ENCODE measurements at places on chromosomes 7 and 10.

DNA sequence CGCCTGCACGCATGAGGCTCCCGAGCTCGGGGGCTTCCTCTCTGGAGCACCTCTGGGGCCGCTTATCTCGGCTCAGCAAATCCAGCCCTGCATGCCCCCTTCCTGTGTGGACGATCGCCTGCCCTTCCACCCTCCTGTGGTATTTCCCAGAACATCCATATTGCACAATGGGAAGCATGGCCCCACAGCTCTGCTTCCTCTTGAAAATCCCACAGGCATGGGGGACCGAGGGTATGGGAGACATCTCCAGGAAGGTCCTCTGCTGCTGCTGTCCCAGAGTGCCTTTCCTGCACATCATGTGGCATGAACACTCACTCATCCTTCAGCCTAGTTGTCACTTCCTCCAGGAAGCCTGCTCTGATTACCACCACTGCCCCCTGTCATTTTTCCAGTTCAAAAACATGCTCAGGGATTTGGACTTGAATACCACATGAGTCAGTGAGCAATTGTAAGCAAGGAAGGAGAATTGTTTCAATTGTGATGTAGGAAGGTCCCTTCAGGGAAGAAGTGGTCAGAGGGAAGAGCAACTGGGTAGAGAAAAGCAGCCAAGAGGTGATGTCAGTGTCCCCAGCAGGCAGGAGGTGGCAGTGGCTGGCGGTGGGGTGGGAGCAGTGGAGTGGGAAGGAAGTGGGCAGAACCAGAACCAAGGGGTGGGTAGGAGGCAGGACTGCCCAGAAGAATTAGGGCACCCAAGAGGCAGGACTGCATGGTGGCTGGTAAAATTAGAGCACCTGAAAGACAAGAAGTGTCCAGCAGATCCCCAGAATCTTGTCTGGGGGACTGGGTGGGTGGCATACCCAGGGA, 67.5 kb upstream of the ZMIZ1 start:
- DNase-seq: no peak

GRCh38 chr7:132347858-132348257, 228.4 kb downstream of the PLXNA4 start:
- no peak for DNase-seq

GRCh38 chr10:4372601-4373000, 453.4 kb upstream of the AKR1E2 start:
- no peak for DNase-seq

DNA sequence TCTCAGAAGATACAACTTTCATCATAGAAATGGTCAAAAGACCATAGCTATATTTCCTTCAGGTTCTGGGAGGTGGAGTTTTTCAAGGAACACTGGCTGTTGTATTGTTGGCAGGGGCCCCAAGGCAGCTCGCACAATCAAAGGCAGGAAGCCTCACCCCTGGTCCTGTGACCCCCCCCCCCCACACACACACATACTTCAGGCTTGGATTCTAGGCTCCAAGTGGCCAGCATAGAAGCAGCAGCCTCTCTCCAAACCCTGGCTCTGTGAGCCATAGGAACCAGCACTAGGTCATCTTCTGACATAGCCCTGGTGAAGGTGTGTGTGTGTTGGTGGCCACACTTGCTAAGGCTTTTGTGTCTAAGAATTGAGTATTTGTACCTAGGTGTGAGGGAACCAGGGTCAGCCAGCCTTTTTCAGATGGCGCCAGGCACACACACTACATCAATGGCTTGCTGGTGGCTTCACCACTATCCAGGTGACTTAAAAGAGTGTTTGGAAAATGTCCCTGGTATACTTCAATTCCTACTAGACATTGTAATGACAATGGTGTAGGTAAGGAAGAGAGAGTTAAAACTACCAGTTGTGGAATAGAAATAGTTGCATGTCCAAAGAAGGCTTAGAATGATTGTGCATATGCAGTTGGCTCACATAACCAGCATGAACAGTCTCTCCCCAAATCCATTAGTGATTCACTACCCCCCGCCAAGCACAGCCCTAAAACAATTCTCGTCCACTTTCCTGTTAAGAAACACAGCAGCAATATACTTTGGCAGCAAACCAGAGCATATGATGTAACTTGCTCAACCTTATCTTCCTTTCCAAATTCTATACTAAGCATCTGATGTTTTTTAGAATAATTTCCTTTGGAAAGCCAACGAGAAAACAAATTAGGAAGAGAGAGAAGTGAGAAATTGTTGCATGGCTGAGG, 91.3 kb downstream of the AVL9 start:
- DNase-seq: no peak

DNA sequence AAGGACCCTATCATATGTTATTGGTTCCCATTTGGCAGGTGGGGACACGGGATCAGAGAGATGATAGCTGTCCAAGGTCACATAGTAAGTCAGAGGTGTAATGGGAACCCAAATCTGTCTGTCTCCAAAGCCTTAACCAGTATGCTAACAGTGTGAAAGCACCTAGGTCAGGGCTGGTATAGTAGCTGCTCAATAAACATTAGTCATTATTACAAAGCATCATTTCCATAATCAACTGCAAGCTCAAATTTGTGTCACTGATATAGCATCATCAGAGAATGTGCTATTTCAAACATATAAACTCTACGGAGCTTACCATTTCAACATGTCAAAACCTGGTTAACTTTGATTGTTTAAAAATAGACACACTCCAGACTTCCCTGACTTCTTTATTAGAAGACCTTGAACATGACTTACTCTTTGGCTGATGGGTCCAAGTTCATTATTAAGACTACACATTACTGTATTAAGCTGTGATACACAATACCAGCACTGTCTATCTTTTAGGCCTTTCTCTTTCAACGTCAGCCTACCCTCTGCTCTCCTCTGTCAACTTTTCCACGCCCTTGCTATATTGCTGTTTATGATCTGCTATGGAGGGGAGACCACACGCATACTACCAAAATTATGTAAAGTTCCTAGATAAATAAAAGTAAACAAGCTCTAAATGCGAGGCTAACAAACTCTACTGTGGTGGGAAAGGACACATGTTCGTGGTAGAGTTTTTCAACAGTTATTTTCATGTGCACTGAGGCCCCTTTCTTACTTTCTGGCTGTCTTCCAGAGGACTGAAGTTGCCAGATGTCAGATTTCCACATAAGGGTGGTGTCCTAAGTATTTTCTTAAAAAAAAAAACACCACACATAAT, 33.6 kb downstream of the DNMBP start:
- no peak for DNase-seq

DNA sequence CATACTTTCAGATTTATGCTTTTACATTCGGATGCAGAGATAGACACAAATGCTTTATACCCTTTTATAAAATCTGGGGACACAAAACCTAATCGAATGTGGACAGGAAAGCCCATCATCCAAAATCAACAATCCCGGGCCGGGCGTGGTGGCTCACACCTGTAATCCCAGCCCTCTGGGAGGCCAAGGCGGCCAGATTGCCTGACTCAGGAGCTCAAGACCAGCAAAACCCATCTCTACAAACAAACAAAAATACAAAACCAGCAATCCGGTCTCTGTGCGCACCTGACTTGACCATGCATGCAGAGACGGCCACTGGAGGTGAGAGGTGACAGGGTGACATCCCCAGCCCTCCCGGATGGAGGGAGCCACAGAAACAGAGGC, 13.5 kb downstream of the COBL start:
- no peak for DNase-seq

DNA sequence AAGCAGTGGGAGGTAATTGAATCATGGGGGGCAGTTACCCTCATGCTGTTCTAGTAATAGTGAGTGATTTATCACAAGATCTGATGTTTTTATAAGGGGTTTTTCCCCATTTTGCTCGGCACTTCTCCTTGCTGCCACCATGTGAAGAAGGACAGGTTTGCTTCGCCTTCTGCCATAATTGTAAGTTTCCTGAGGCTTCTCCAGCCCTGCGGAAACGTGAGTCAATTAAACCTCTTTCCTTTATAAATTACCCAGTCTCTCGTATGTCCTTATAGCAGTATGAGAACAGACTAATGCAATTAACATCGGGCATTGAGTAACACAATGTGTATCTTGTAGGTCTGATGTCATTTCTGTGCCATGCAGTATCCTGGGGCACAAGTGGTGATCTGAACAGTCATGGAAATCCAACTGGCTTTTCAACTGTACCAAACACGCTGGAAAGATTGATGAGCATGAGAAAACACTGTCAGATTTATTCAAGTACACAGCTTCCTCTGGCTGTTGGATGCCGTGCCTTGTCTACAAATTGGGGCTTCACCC, 208.6 kb upstream of the KIAA1217 start:
- DNase-seq: no peak

DNA sequence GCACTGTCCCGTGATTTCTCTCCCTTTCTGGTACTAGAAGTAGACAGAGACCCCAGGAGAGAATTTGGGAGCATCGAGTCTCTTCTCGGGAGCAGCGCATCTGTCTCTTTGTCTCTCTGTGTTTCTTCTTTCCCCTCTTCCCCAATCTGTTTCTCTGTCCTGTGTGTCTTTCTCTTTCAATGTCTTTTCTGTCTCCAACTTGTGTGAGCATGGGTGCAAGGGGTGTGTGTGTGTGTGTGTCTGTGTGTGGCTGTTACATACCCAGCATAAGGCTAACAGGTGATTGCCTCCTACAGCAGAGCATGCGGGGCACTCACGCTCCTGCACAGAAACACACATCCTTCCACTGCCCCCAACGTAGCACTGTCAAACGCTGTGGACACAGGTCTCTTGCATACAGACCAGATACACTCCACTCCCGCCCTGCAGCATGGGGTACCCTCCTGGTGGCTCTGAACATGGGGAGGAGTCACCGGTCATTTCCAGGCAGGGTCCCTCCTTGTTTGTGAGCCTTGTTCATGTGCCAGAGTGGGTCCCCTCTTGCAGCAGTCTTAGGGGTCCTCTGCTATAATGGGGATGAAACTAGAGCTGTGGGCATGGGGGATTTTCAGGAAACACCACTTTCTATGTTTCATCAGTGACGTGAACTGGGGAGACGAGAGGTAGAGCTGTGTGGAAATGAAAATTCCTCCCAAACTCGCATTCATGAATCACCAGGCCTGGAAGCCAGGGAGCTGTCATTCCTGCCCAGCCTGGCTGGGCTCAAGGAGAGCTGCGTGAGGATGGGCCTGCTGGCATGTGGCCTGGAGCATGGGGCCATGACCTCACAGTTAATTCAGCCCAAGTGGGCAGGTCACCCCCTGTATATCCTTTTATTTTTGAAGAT, 980 bp downstream of the ADAMTS14 start:
- no peak for DNase-seq

DNA sequence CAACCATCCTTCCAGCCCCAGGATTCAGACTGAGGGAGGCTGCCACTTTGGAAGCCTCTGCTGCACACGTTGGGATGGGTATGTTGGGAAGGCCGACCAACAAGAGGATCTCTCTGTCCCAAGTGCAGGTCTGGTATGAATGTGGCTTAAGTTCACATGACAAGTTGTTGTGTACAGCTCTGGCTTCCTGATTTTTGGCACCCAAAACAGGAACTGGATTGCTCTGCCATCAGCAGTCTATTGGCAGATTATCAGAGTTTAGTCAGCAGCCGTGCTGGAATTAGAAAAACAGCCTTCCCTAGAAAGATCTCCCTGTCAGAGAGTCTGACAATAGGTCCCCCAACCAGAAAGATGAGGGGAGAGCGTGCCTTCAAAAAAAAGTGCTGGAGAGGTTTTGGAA, 66.9 kb downstream of the GOLGA7B start:
- DNase-seq: no peak
